ENCODE measurements at places on chromosomes 5 and 9.
A peak's percentile ranks its signal among the peaks of the same experiment; 100 is the strongest.

DNA sequence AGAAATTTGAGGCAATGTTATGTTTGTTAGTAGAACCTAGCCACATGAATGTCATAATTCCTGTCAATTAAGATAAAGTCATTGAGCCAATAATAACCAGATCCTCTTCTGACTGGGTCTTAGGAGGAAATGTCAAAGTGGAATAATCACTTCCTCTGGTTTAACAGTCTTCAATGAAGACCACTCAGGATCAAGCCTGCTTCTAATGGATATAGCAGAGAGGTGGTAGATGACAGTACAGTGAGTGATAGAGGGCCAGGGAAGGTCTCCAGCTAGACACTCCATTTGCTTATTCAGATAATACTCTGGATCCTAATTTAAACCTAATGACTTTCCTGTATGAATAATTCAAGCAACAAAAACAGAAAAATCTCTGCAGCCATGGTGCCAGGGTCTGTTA is 474.2 kb downstream of the DNAH5 start:
- no peak for DNase-seq

DNA sequence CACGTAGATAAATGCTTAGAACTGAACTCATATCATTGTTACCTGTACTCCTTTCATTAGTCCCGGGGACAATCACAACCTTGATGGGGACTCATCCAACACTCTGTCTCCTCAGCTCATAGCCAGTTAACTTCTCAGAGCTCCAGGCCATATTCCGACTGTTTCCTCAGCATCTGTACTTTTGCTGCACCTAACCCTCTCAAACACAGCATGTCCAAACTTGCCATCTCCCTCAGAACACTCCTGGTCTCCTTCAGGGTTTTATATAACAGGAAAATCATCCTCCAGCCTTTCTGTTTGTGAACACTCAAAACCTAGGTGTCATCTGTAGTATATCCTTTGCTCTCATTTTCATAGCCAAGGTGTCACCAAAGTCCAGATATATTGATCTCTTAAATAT is 150.5 kb downstream of the CDH6 start:
- DNase-seq = no peak

GRCh38 chr5:157100140-157100679 is 8.6 kb downstream of the HAVCR2 start:
- peak; percentile 36 for DNase-seq

- DNase-seq = no peak
Measured at GRCh38 chr5:157025093-157025698, 33.7 kb downstream of the HAVCR1 start.

DNA sequence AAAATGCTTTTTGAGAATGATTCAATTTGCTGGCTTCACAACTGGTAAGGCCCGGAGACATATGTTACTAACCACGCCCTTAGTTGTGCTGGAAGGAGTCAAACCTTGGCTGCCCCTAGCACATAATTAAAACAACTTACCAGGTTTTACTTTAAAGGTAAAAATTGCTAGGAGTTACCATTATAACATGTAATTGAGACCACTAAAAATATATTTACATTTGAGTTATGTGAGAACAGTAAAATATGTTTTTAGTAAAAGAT is 435.6 kb upstream of the CDH9 start:
- DNase-seq = no peak

DNA sequence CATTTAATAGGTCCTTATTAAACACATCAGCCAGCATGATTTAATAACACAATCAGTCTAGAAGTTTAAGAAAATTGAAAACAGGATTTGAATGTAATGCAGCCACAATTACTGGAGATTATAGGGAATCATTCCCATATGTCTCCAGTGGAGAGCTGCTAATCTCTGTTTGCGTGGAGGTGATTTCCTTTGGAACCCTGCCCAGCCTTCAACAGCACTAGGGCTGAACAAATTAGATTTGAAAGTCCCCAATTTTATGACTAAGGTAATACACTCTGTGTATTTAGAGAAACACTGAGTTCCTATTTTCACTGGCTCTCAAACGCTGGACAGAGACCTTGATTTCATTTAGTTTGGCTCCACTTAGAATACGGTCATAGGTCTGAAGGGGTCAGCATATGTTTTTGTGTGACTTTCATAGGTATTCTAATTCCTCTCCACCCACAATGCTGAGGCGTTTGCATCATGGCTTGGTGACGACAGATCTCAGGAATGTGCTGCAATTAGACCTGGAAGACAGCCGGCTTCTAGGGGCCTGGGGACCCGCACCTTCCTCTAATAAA is 508.3 kb downstream of the EBF1 start:
- DNase-seq = no peak

DNA sequence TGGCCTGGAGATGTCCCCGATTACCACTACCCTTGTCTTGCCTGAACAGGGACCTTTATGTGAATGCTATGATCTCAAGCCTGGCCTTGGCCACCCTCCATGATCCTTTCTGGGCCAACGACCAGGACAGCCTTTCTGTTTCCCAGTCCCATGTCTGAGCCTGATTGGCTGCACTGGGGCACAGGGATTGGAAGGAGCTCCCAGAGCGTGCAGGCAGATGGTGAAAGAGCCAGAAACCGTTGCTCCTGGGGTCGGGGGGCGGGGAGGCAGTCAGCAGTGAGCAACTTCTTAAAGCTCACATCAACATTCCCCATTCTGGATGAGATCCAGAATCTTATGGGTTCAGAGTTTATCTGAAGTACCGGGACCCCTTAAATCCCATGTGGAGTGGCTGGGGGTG is 84.4 kb downstream of the INSYN2B start:
- DNase-seq = no peak

DNA sequence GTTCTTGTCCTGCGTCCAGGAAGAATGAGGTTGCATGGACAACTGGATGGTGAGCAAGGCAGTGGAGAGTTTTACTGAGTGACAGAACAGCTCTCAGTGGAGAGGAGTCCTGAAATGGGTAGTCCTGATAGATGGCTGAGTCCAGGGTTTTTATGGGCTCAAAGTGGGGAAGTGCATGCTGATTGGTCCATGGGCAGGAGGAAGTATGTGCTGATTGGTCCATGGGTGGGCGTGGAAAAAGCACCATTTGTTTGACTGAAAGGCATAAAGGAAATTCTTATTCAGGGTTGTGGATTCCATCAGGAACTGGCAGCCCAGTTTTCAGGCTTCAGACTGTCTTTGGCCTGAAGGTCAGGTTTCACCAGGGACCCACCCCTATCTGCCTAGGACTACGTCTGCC is 10.6 kb downstream of the FSD1L start:
- no peak for DNase-seq

All from GM04503 (cell line).